HCT116 (cell line): ENCODE measurements at places on chromosomes 3 and 15. TPM values are rescaled to one million over a fixed set of nuclear protein-coding genes. Genes with fewer than 3 reads are reported as not detected.

- no peak for DNase-seq
These were observed 802 bp upstream of the NECTIN3 start for GRCh38 chr3:111070772-111071256.

DNA sequence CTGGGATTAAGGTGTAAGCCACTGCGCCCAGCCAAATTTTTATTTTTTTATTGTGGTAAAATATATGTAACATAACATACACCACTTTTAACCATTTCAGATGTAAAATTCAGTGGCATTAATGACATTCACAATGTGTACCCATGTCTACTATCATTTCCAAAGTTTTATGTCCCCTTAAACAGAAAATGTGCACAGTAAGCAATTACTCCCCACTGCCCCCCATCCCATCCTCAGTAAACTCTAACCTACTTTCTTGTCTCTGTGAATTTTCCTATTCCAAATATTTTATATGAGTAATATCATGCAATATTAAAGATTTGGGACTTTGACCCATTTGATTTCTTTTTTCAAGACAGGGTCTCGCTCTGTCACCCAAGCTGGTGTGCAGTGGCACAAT lies 14.6 kb upstream of the PRRT3 start:
- no peak for DNase-seq

DNA sequence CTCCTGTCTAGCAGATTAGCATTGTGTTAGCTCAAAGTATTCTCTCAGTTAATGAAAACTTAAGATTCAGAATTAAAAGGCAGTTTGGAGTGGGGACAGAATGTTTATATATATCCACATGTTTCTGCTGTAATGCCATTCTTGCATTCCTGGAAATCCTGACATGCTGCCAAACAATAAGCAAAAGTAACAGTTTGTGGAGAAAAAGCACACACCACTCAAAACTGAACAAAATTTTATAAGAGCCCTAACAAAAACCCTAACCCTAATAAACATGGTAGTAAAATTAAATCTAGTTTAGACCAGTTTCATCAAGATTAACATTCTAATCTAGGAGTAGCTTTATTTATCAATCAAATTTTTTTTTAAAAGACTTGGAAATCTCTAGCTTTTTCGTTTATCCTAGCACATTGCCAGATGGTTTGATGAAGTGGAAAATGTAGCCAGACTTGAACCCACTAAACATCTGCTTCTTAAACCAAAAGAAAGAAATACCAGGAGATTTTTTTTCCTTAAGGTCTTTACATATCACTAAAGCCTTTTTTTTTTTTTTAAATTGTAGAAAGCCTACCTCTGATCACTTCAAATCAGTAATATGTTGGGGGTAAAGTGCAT lies 3.7 kb downstream of the TCAIM start:
- no peak for DNase-seq

- DNase-seq, result no peak
These were observed 5.2 kb upstream of the GJD2 start for GRCh38 chr15:34759992-34760391.

DNA sequence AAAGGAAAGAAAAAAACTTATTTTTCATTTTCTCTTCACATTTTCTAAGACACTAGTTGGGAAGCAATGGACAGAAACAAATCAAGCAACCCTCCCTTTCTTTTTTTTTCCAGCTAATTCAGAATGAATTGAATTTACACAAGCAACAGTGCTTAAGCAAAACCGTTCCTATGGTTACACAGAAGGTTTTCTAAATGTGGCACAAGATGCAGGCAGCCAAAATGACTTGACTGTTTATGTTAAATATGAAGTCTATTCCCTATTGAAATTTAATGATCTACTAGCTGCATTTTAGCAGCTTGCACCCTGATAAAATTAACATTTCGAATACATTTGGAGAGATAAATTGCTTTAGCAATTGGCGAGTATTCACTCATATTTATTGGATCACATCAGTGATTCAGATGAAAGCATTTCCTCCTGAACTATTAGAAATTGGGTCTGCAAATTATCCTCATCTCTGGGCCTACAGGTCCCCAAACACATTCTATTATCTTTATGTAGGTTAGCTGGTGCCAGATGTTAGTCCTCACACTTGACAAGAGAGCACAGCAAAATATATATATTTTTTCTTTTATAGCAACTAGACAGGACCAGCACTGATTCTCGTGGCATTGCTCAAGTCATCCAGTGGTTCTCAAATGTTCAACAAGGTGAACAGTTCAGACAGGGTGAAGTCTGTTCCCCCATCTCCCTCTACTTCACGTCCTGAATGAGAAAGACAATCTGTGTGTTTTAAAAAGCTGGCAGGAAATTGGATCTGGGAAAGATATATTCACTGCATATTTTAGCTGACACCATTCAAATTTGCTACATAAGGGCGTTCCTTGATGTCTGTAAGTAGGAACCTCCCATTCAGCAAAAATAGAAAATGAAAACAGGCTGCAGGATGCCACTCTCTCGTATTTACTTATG lies 463.6 kb upstream of the KCNMB2 start:
- no peak for DNase-seq

GRCh38 chr3:192884777-192885773 lies 32.6 kb downstream of the MB21D2 start:
- DNase-seq, result no peak

GRCh38 chr15:90685591-90686434 lies 31.3 kb upstream of the BLM start:
- no peak for DNase-seq

GRCh38 chr3:175941352-175941751 lies 1082.2 kb downstream of the NAALADL2 start:
- no peak for DNase-seq

SECISBP2L gene
- 22.9 TPM for total RNA-seq

EHHADH gene
- 10.7 TPM for total RNA-seq

DNA sequence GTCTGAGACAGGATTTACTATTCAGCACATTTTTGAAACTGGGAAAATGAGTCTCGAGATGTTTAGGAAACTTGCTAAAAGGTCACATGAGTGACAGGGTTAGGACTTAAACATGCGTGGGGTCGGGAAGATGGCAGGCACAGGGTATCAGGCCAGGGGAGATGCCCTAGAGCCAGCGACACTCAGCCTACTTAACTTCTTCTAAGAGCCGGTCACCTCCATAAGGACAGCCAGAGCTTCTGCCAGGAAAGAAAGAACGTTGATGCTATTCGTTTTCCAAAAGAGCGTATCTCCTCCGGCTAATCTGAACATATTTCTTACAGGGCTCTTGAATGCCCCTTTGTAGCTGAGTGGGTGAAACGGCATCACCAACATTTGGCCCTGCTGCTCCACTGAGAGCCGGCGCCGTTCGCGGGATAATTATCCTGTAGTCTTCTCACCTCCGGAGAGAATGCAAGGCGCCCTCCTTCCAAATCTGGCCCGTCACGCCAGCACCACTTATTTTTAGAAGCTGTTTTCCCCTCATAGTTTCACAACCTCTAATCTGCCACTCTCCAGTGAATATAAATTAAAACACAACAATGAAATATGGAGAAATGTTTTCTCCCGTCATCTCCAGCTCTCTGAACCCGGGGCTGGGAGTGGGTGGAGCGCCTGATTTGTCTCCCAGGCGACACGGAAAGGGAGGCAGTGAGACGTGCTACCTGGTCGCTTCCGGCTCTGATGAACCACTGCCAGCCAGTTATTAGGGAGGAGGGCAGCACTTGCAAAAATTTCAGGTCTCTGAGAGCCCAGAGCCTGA lies 58.5 kb downstream of the LIPC start:
- no peak for DNase-seq

GRCh38 chr3:163474766-163475165 lies 1603.5 kb downstream of the SI start:
- no peak for DNase-seq

RGMA gene
- 5.5 TPM for total RNA-seq

- peak; percentile 61 for DNase-seq
These were observed 1.3 kb upstream of the KLHL40 start for GRCh38 chr3:42683875-42684598.

DNA sequence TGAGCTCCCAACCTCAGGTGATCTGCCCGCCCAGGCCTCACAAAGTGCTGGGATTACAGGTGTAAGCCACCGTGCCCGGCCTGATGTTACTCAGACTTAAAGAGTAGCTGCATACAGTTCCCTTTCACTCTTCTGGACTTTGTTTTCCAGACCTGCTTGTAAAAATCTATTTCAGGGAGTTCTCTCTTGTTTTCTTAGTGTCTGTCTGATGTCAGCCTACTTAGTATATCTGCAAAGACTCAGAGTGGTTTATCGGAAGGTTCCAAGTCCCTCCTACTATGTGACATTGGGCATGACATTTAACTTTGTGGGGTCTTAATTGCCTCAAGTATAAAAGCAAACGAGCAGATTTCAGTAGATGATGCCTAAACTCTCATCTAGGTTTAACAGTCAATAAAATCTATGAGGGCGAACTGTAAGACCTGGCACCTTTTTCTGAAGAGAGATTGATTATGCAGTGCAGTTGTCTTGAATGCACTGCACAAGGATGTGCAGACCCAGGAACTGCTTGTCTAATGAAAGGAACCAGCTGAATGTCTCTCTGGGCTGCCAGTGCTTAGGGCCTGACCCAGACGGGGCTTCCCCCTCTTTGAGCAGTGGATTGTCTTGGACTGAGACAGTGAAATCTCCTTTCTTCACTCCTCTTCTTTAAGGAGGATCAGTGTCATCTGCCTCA lies 301.4 kb downstream of the PTPRG start:
- DNase-seq, result no peak

OR5K2 gene
- not detected for total RNA-seq

DNA sequence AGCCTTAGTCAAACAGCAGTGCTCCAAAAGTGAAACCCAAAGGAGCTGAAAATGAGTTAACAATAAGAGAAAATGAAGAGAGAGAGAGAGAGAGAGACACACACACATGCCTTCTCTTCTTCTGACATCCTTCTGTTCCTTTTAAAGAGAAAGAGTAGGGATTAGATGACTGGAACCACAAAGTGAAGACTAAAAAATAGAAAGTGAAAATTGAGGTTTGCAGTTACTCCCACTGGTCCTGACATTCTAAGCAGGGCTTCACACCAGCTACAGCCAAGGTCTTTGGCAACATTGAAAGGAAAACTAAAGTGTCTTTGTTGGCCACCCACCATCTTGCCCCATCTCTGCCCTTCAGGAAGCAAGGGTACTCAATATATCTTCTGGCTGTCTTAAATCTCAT lies 59.2 kb downstream of the USP50 start:
- DNase-seq, result no peak

CILP gene
- total RNA-seq, result not detected

DNA sequence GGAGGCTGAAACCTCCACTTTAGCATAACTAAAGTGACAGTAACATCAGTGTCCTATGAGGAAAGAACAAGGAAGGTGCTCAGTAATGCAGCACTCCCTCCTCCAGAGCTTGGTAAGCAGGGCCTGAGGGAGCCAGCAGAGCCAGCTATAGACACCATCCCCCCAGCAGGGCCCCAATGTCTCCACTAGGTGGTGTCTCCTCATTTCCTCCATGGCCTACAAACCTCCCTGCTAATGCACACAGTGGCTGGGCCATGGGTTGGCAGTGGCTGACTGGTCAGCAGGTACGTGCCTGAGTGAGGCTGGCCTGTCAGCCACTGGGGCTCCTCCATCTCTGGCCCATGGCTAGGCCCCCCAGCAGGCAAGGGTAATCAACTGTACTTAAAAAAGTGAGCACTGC lies 13.6 kb downstream of the MRPS25 start:
- peak; percentile 32 for DNase-seq

SEMA3F gene
- 15.7 TPM for total RNA-seq

DNA sequence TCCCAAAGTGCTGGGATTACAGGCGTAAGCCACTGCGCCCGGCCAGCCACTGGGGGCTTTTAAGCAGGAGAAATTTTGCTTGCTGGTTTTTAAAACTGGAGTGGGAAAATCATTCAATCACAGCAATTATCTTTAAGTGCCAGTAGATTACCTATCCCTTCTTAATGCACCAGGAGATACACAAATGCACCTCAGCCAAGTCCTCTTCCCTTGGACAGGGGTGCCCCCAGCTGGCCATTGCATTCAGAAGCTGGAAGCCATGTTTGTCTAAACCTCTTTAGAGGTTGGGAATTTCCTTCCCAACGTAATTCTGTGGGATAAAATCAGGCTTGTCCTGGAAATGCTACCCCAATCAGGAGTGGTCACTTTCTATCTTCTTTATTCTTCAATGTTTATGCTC lies 26.6 kb downstream of the MIX23 start:
- DNase-seq, result peak; percentile 34

GRCh38 chr3:11651900-11652299 lies 8.2 kb upstream of the VGLL4 start:
- DNase-seq, result peak; percentile 21

DNA sequence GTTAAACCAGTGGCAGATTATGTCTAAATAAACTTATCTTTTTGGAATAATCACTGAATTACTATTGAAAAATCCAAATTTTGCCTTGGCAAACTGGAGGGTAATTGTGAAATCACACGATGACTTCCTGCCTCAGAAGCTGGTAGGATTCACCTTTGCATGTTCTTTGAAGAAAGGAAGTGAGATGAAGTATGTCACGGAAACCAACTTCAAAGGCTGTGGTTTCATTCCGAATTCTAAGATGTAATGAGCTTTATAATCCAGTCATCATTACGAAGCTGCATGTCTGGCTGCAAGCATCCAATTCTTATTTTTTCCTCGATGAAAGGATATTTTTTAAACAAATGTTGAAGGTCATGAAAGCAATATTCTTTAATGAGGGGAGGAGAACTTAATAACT lies 15.0 kb upstream of the ZBED2 start:
- DNase-seq, result no peak

NRG4 gene
- total RNA-seq, result 1.0 TPM

- no peak for DNase-seq
These were observed 8.3 kb upstream of the CHRM5 start for GRCh38 chr15:33959844-33960548.

DNA sequence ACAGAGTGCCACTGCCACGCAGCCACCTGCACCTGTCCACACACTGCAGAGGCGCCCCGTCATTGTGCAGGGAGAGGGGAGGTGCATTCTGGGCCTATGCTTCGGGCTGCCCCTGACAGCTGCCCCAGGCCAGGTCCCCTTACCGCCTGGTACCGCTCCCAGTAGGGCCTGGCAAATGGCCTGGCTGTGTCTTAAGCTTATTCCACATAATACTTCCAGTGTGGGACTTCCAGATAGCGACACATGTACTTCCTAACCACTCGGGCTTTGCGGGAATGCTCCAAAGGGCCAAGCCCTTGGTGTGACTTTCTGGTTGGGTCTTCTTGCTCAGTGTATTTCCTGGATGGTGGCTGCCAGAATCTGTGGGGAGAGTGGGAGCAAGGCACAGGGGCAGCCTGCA lies 254.3 kb upstream of the CHRNA7 start:
- no peak for DNase-seq

DNA sequence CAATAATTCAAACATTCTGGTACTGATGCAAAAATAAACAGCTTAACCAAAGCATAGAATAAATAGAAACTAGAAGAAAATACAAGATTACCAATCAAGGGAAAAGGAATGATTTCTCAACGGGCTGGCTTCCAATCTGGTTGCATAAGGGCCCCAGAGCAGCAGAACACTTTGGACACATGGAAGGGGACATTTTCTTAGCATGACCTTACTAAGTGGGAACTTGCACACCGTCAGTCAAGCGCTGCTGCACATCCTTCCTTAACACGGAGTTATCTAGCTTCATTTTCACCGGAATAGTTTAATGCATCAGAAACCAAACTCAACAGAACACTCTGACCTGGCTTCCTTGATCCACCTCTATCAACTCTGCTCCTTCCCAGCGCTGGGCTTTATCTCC lies 388.5 kb downstream of the VPS13C start:
- DNase-seq, result no peak

GRCh38 chr3:40715551-40715950 lies 190.8 kb downstream of the ZNF621 start:
- no peak for DNase-seq
